Adipocyte (in vitro differentiated cells): ENCODE measurements at places on chromosomes 6 and 20.

DNA sequence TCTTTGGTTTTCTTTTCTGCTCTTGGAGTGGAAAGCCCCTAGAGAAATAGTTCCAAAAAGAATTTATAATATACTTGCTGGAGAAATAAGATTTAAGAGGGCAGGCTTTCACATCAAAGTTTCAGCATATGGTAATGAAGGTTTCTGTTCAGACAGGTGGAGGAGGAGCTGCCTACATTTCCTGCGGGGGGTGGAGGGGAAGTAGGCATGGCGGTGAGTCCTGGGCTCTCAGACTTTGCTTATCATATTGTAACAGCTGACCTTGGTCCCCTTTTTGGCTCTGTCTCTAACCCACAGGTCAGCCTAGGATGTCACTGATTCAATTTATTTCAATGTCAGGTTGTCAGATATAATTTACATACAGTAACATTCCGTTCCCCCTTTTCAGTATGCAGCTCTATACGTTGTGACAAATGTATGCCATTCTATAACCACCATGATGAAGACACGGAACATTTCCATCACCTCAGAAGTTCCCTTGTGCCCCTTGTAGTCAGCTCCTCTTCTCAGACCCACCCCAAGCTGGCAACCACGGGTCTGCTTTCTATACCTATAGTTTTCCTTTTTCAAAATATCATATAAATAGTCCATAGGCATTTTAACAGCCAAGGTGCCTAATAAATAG, 77.6 kb upstream of the GGTLC1 start:
- DNase-seq: no peak

DNA sequence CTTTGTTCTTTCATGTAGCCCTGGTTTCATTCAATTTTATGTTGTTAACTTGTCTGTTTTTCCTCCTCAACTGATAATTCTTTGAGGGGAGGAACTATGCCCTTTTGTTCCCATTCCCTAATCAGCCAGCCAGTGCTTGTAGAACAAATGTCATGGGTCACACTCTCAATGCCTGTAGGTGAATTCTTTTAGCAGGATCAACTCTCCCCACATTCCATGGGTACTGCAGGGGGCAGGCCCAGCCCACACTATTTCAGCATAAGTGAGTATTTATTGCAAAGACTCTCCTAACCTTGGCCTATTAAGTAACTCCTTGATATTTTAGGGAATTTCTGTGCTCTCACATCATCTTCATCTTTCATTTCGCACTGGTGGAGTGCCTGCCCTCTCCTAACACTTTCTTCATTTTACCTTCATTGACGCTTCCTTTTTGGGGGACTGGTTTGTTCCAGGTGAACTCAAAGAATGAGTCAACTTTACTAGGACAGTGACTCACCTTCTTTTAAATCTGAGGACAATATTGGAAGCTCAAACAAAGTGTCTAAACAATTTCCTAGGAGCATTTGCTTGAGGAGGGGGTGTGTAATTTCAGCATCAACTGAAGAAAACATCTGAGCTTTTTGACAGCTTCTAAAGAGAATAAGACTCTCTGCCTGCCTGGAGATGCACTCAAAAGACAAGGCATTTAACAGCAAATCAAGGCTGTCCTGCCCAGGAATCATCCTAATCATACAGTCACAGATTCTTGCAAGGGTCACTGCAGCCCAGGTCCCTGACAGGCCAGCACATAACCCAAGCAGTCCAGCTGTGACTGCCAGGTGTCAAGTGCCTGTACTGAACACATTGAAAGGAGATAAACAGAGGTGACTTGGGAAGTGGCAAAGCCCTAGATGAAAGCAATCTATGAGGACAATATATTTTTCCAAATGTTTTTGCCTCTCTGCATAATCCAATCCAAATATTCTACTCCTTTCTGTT, 263.9 kb upstream of the PRND start:
- DNase-seq: no peak

- no peak for DNase-seq
These were observed 2.8 kb upstream of the NXT1 start for GRCh38 chr20:23347791-23348190.

GRCh38 chr6:20403070-20403765, 1.5 kb downstream of the E2F3 start:
- DNase-seq: peak; percentile 92

GRCh38 chr6:139308936-139309603, 17.3 kb upstream of the TXLNB start:
- peak; percentile 43 for DNase-seq

DNA sequence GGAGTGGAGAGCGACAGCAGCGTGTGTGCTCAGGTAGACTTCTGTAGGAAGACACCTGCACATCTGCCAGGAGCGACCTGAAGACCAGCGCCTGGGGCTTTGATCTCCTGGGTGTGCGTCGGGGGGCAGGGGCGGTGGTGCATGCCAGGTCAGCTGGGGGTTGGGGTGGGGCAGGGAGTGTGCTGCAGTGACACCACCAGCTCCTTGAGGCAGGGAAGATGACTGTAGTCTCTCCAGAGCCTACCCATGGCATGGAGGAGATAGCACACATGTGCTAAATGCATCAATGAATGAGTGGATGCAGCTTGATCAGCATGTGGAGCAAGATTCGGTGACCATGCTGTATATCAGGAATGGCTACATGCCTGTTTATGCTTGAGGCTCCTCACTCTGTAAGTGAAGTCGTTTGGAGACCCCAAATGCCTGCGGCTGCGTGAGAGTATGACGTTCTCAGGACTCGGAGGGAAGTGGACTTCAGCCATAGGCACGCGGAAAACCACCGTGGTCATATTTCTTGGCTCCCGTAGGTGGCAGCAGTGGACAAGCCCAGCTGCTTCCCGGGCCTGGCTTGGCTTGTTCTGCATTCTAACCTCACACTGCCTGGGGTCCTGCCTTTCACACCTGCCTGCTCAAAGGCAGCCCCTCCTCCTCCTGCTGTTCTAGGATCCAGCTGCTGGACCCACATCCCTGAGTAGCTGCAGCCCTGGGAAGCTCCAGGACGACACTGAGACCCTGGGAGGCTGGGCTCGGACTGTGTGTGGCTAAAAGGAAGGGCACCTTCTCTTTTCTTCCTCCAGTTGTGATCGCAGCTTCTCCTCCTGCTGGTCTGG, 39.4 kb upstream of the KCNK16 start:
- DNase-seq: peak; percentile 87

DNA sequence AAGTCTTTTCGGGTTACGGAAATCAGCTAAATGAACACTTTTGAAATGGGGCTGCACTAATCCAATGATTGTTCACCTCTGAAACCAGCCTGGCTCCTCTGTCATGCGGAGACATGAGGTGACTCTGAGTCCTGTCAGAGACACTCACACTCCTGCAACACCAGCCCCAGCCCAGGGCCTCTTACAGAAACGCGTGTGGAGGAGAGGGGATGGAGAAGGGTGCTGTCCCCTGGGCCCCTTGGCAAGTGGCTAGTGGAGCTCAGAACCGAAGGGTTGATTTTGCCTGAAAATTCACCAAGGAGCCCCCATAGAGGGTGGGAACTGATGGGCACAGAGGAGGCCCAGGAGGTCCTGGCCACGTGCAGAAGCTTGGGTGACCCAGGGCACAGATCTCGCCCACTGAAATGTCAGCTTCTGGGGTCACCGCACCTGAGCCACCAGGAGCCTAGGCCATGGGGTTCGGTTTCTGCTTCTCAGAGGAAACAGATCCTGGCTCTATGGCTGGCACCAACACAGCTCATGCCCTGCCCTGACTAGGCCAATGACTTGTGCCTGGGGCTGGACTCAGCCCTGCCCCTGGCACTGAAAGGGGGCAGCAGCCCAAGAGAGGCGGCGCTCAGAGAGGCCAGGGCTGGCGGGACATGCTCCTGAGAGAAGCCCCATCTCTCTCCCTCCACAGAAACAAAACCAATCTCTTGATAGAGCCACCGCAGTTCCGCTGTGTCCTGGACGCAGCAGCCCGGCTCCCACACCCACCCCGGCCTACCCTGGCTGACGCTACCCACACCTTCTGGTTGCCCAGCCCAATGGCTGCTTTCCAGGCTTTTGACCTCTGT, 144.7 kb downstream of the ERMARD start:
- DNase-seq: no peak
